Motor neuron (in vitro differentiated cells): ENCODE measurements at places on chromosomes 3 and 15.

- ATAC-seq = no peak
Observed at GRCh38 chr3:60177726-60178125, 1073.5 kb downstream of the FHIT start.

- ATAC-seq = no peak
Observed at GRCh38 chr3:172315401-172316091, 132.7 kb downstream of the GHSR start.

DNA sequence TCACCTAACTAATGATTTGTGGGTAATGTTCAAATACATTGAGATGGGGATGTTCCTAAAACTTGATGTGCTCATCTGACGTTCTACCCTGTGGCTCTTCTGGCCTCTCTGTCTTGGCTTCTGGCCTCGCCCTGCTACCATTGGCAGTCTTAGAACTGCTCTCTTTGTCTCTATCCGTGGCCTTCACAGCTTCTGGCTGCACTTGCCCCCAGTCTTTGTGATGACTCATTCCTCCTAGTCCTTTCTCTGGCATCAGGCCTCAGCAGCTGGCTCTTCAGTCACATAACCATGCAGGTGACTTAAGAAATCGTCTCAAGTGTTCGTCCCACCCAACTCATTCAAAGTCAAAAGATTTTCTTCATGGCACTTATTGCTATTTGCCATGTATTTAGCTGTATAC lies 188.1 kb downstream of the BBX start:
- peak; percentile 22 for ATAC-seq

DNA sequence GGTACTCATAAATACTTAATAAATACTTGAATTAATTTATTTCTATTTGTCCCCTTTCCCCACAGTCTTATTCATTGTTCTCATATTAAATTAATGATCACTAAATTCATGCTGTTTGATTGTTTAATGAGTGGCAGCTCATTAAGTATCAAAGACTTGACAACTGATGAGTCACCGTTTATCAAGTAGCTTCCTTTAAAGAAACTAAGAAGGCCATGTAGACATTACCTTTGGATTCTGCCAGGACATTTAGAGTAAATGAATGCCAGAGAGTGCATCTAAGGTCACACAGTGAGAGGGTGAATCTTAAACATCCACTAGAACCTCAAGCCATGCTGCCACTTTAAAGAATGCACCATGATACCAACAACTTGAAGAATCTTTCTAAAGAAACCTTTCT lies 23.9 kb downstream of the ZBED2 start:
- ATAC-seq = no peak
